Activated CD4-positive, alpha-beta T cell treated with anti-CD3 and anti-CD28 coated beads, Interleukin-2, amount 50 U/mL, for 4 hours (primary cell): ENCODE measurements at places on chromosomes 16 and 17.
A peak's percentile ranks its signal among the peaks of the same experiment; 100 is the strongest.

GRCh38 chr17:60311936-60312335 is 80.0 kb downstream of the USP32 start:
- DNase-seq, result no peak

GRCh38 chr16:1688807-1689560 is 10.9 kb downstream of the JPT2 start:
- no peak for DNase-seq

- DNase-seq, result peak; percentile 7
Observed at GRCh38 chr17:35087731-35088355, 24.3 kb upstream of the RFFL start.

- no peak for DNase-seq
Observed at GRCh38 chr16:69926241-69926640, 24.9 kb upstream of the CLEC18A start.

DNA sequence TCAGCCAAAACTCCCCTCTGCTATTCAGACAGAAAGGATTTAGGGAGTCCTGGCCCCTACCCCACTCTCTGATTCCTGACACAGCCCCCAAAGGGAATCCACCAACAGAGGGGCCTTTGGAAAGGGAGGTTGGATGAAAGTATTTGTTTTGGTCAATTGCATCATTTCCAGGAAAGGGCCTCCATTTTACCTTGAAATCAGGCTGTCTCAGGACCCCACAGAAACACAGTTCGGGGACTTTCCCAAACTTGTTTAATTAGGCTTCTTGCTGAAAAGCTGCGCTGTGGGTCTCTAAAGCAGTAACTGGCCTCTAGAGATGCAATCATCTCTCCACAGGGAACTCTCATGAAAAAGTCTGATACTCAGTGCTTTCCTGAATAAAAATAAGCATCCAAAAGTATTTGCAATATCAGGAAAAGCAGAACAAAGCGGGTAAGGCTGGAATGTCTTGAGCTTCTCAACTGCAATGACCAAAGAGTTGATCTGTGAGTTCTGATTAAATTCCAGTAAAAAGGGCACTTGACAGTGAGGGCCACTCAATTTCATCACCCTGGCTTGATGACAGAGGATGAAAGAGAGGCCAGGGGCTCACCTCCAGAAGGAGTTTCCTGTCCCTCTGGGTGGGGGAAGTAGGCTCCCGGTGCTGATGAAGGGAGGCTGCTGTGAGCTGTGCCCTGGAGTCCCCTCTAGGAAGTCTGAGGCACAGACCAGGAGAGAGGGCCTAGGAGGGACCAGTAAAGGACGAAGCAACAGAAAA is 36.3 kb downstream of the LYRM9 start:
- DNase-seq, result no peak

DNA sequence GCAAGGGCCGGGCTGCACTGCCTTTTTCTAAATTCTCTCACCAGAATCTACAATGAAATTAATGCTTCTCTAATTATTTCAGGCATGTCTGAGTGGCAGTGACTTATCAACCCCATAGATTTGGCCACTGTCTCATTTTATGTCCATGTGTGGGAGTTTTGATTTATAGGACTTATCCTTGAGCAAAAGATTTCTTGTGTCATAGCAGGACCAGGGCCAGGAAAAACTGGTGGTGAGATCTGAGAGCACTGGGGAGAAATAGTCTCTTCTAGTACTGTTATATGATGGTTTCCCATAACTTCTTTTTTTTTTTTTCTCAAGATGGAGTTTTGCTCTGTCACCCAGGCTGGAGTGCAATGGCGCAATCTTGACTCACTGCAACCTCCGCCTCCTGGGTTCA is 1.5 kb upstream of the KRT23 start:
- DNase-seq, result no peak

- no peak for DNase-seq
Observed at GRCh38 chr16:77696149-77696548, 26.2 kb upstream of the NUDT7 start.

- no peak for DNase-seq
Observed at GRCh38 chr16:17213974-17214373, 256.8 kb downstream of the XYLT1 start.

DNA sequence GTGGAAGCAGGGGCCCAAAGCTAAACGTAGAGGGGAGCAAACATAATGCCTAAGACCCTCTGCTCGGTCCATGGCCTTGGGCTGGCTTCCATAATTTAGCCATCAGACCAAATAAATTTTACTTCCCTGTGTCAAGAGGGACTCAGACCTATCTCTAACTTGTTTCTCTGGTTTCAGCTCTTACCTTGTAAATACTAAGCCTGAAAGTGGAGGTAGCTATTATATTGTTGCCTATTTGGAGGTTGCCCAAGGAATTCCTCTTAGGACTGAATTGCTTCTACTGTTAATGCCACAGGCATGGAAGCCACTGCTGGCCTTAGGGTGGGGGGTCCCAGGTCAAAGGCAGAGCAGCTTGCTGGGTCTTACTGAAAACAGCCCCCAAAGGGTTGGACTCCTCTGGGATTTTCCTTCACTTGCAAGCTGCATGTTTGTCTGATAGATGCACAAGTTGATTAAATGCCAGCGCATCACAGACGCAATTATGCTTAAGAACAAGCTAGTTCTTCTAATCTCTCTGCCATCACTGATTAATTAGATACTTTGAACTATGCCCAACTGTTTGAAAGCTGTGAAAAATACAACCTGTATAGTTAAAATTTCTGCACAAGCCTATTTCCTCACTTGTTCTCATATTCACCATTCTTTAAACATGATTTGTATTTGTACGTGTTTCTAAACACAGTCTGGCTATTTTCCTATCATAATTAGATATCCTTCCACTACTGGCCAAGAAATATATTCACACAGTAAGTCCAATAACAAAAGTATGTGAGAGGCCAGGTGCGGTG is 67.9 kb upstream of the HAS3 start:
- no peak for DNase-seq

DNA sequence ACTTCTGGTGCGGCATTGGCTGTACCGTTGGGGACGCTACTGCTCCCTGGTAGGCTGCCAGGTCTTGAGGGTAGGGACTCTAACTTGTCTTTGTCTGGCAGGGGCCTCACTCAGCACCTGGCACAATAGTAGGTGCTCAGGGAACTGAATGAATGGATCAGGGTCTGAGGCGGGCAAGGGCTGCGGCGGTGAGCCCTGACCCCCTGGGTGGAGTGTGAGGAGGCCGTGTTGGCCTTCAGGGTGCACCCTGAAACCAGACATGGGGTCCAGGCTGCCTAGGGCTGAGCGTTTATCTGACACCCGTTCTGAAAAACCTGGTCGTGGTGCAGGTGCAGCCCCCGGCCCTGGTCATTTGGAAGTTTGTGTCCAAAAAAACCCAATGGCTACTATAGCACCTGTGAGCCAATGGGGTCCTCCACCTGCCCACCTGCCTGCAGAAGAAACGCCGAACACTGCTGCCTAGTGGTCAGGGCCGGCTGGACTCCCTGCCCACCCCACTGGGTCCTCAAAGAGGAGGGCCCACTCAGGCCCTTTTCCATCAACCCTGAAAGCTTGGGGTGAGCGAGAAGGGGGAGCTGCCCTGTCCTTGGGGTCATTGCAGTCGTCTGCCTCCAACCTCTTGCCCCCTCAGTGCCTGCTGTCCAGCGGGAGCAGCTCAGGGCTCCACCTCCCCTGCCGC is 4.9 kb upstream of the ATP6V0C start:
- no peak for DNase-seq

GRCh38 chr17:12599186-12599920 is 66.3 kb upstream of the MYOCD start:
- no peak for DNase-seq

DNA sequence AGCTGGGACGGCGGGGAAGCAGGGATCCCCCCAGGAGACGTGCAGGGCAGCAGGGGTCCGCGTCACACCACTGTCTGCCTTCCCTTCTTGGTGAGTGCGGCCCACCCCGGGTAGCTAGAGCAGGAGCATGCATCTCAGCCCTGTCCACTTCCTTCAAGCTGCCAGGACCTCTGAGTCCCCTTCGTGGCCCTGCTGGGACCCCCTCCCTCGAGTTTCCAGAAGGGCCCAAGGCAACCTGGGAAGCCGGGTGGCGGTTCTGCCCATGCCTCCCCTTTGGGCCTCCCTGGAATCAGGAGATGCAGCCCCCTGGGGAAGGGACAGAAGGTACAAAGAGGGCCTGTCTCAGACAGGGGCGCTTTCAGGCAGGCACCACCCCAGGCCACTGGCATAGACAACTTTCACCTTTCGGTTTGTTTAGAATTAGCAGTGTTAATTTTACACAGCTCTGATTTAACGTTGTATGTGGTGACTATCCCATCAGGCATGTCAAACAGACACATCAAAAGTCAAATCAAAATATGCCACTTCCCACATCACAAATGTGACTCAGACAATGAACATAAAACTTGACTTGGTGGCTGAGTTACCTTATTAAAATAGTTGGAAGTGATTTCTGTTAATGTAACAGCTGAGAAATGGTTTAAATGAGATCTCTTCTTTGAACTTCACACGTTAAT is 94.5 kb upstream of the METRNL start:
- no peak for DNase-seq

DNA sequence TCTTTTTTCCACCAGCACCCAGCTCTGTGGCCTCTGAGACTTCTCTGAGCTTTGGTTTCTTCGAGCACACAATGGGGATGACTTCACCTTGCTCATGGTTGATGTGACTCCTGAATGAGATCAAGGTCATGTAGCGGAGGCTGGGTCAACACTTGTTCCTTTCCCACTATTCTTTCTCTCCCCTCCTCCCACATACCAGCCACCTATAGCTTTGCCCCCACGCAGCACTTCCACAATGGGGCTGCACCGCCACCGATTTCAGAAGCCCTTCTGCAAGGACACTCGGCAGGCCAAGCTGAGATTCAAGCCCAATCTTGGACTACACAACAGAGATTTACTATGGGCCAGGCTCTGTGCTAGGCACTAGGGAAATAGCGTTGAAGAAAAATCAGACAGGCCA is 14.4 kb downstream of the TRIM25 start:
- DNase-seq, result no peak

DNA sequence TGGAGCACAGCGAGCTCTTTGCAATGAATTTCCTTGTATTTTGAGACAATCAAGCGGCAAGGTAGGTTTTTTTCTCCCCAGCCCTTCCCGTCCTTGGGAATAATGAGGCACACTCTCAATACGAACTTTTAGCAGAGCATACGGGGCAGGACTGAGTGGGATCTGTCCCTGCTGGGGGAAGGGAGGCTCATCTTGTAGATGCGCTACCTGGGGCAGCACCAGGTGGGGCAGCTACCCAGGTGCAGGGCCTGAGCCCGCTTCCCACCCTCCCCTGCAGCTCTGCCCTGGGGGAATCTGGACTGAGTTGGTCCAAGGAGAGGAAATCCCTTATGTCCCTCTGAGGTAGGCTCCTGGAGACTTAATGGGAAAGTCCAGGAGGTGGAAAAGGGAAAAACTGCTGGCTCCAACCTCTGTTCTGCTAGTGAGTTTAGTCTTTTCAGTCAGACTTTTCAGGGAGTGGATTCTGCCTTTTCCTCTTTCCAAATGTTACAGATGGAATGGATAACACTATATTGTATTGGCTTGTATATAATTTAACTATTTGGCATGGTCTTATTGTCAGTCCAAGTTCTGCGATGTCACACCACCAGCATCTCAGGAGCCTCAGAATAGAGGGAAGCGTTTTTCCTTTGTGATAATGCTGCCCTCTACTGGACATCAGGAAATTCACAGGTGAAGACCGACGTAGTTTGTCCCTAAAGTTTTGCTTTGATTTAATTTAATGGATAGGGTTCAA is 9.6 kb upstream of the CES1 start:
- DNase-seq, result no peak

- no peak for DNase-seq
Observed at GRCh38 chr17:57096472-57097202, 11.6 kb downstream of the AKAP1 start.

GRCh38 chr17:32349503-32349853 is 479 bp upstream of the ZNF207 start:
- no peak for DNase-seq
